Progenitor cell of endocrine pancreas (in vitro differentiated cells): ENCODE measurements at places on chromosomes 3 and 15. TPM values are rescaled to one million over a fixed set of nuclear protein-coding genes. Genes with fewer than 3 reads are reported as not detected.

- DNase-seq: no peak
Measured at GRCh38 chr3:126521122-126521891, 2.6 kb upstream of the CHST13 start.

GRCh38 chr3:194867270-194867983, 181.7 kb downstream of the FAM43A start:
- DNase-seq: no peak

DNA sequence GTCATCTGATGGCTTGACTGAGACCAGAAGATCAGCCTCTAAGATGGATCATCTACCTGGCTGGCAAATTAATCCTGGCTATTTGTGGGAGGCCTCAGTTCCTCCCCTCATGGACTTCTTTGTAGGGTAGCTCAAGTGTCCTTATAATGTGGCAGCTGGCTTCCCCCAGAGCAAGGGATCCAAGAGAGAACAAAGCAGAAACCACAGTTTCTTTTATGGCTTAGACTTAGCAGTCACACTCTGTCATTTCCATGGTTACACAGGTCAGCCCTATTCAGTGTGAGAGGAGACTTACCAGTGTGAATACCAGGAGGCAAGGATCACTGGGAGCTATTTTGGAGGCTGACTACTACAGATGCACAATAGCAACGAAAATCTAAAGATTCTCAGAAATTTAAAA, 15.3 kb upstream of the ARL14 start:
- no peak for DNase-seq

DNA sequence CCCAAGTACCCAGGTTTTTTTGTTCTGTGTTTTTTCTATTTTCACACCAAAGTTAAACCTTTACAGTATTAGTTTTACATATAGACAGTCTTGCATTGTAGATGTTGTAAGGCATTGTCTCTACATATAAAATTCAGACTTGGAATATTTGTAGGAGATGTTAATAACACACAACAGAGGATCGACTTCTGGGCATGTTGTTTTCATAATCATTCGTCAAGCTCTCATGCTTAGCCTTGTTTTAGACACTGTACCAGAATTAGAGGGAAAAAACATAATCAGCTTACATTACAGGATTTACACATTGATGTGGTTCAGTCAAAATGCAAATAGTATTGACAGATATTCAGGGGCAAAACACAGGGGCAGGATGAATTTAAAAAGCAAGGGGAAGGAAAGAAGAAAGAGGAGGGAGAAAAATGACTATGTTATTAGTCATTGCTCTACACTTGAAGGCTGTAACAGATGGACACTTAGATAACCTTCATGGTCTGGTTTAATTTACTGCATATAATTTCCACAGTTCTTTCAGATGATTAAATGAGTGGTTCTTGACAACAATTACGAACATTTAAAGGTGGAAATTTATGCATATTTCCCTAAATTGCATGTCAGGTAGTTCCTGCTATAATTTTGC, 7.5 kb downstream of the CMSS1 start:
- no peak for DNase-seq

DNA sequence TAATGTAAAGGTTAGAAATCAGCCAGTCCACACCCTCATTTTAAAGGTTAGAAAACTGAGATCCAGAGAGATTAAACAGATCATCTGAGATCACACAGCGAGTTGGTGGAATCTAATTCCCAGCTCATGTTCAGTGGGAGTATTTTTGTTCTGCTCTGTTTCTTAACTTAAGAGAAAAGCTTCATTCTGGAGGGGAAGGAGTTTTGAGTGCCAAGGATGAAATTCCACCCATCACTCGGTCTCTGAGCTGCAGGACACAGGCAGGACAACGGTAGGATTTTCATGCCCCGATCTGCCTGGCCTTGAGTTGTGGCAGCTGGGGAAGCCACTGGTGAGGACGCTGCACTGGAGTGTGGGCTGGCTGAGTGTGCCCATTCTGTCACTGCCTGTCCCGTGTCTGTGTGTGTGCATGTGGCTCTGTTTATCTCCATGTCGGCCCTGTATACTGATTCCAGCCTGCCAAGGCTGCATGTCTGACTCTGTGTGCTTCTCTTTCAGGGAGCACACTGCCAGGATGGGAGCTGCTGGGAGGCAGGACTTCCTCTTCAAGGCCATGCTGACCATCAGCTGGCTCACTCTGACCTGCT, 94.3 kb downstream of the CEMIP start:
- no peak for DNase-seq

DNA sequence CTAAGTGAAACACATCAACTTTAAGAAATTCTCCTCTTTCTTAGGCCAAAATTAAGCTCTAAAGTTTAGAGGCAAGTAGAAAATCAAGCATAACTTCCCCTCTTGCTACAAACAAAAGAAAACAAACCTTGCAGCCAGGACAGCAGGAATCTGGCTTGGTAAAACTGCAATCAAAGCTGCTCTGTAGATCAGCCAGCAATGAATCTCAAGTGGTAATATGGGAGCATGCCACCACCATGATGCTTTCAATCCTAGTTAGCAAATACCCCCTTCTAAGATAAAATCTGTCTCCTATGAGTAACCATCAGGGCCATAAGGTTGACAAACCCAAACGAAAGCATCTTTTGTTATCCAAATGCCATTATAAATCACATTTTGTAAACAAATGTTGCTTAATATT, 208.3 kb upstream of the PLSCR5 start:
- no peak for DNase-seq

DNA sequence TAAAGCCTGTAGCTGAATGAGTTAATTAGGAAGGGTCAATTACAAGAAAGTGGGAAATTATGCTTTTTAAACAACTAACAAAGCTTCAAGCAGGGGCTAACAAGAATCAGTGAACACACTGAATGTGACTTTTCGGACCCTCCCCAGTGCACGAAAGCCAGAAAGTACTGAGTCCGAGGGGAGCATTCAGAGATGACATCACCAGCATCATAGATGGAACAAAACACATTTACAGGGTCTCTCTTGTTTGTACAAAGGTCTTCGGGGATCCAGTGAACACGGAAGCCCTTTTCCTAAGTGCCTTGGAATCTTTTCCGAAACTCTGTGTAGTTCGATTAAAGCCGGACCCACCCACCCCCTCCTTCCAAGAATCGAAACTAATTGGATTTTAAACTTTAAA, 829 bp downstream of the DCP1A start:
- no peak for DNase-seq

SNX22 gene
- 7.3 and 8.1 TPM in 2 replicates for total RNA-seq

BCHE gene
- total RNA-seq: 1.1 and 2.1 TPM in 2 replicates
